NCI-H1417 treated with DMSO at 0.1 percent for 48 hours (cell line): ENCODE measurements at places on chromosomes 5 and 9.

GRCh38 chr5:10276691-10277090, 26.6 kb downstream of the CCT5 start:
- DNase-seq = no peak

DNA sequence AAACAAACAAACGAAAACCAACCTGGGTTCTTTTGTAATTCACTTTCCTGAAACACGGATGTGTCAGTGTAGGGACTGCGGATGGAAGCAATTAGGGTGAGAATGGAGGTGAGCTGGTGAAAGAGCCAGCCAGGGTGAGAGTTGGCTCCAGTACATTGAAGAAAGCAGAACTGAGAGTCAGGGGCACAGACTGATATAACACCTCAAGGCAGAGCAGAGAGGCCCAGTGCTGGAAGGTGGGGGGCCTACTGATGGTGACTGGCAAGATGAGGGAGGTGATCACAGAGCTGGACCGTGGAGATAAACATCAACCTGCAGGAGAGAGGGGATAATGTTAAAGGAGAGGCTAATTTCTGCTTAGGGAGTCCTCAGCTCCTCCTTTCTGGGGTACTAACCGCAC, 221.1 kb downstream of the MAN2A1 start:
- no peak for DNase-seq

GRCh38 chr5:122704247-122705036, 70.4 kb upstream of the SNX2 start:
- DNase-seq = no peak

- DNase-seq = no peak
These were observed 2.3 kb downstream of the ACSL6 start for GRCh38 chr5:132008961-132009680.

DNA sequence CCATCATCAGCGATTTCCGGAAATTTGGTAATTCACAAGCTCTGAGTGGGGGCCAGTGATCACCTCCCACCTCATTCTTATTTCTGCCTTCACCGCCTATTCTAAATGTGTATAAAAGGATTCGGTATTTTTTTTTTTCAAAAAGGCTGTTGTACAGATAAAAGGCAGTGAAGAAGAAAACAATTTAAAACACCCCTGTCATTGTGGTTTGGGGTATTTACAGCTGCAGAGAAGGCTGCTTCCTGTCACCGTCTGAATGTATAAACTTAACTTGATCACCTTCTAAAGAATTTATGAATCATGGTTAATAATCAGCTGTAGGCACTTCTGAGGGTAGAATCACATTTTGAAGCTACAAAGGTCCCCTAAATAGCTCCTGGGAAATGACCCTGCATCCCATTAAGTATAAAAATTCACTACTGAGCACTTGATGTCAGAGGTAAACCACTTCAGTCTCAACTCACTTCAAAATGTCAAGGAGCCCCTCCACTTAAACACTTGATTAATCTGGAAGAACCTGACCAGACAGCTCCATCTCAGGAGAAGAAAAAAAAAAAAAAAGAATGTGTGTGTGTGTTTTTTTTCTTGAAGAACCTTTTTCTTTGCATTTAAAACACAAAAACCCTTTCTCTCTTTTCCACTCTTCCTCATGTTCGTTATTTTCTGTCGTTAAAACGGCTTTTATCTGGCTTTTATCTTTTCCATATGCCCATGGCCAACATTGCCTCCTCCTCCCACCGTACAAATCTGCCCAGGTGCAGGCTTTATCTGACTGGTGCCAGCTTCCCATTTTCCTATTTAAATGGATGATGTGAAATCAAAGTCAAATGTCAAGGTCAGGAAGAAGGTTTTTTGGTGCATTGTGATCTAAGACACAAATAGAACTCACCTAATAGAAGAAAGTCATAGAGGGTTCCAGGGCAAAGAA, 291.2 kb downstream of the IRX1 start:
- no peak for DNase-seq
